ENCODE measurements at places on chromosomes 5 and 9.

DNA sequence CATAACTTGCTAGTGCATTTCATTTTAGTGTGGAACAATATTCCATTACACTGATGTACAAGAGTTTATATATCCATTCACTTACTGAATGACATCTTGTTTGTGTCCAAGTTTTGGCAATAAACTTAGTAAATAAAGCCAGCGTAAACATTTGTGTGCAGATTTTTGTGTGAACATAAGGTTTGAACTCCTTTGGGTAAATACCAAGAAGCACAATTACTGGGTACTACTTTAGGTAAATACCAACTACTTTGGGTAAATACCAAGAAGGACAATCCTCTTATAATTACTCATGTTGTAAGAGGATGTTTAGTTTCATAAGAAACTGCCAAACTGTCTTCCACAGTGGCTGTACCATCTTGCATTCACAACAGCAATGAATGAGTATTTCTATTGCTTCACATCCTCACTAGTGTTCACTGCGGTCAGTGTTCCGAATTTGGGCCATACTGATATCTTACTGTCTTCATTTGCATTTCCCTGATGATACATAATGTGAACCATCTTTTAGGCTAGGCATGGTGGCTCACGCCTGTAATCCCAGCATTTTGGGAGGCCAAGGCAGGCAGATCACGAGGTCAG is 2.3 kb upstream of the SYK start:
- no peak for DNase-seq

- no peak for DNase-seq
These were observed 63.0 kb upstream of the BASP1 start for GRCh38 chr5:17154211-17154996.

- no peak for DNase-seq
These were observed 140.5 kb upstream of the RUSC2 start for GRCh38 chr9:35349287-35349990.

DNA sequence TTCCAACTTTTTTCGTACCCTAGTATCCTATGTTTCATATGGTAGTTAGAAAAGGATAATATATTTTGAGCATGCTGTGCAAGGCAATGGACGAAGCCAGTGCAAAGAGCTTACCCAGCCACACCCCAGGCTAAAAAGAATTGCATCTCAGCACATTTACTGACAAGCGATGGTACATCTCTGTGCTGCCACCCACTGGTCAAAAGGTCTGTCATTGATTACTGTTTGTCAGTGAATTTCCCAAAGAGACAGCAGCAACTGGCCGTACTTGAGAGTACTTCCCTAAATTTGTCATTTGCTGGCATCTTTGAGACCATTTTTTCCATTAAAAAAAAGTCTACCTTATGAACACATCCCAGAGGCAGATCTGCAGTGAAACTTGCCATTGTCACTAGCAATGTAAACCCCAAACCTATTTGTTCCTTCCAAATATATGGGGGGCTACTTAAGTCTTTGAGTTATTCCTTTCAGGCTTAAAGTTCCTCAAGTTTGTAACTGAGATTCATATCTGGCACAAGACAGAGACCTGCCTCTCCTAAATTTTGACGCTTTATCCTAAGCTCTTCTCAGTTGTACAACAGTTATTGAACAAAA is 184.3 kb downstream of the CTNND2 start:
- no peak for DNase-seq

DNA sequence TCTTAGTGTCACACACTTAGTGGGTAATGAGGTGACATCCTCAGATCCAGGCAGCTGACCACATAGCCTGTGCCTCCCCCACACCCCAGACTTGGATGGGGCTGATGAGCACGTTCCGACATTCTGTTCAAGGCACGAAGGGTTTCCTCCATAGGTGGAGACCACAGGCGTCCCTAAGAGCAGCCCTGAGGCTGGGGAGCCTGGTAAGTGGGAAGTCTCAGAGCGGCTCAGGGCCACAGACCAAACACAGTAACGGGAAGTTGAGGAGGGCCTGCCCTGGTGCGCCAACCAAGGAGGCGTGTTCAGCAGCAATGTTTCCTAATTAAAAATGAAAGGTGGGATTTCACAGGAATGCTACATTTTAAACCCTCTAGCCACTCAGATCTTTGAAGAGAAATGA is 102.3 kb upstream of the PHYKPL start:
- no peak for DNase-seq

- DNase-seq, result no peak
These were observed 624.2 kb upstream of the GRIN3A start for GRCh38 chr9:102362470-102363132.

DNA sequence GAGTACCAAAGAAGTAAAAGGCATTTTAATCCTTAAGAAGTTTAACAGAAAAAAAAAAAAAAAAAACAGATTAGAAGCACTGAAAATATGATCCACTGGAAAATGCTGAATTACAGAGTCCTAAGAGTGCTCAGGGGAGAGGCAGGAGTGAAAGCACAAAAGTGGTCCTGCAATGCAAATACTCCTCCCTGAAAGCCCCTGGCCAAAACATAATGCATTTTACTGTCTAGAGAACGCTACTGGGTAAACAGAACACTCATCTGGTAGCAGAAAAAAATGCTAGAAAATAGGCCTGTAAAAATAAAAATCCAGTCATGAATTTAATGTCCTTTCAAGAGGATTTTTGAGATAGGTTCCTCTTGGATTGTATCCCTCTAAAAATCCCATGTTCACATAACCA is 81.9 kb downstream of the ADAMTS12 start:
- no peak for DNase-seq

- DNase-seq, result no peak
These were observed 292.0 kb upstream of the DMRT1 start for GRCh38 chr9:549455-549997.

GRCh38 chr9:14400658-14400995 is 86.7 kb upstream of the NFIB start:
- DNase-seq, result peak; percentile 60
